ENCODE measurements at places on chromosomes 16 and 17.

DNA sequence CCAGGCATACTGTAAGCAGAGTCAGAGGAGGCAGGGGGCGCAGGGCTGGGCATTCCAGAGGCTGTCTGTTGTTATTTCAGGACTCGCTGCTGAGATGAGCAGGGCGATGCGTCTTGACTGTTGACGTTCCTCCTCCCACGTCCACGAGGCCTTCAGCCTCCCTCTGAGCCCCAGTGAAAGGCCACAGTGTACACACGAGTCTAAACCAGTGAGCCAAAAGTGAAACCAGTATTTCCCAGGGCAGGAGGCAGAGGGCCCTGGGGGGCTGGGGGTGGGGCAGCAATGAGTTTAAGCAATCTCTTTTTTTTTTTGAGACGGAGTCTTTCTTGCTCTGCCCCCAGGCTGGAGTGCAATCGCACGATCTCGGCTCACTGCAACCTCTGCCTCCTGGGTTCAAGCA is 21.5 kb downstream of the SMTNL2 start:
- no peak for DNase-seq

DNA sequence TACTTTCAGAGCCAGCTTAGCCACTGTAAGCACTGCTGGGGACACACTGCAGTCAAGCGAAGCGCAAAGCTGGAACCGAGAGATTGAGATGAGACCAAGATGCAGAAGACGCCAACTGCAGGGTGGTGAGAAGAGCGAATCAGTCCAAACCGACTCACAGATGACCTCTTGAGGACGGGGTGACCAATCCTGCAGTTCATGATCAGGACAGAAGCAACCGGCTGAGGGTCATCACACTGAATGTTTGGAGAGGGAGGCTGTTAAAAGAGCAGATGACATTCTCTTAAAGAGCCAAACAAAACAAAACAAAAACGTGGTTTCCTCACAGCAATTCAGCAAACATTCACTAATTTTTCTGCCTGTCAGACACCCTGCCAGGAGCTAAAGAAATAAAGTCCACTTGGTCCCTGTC is 8.5 kb downstream of the HASPIN start:
- DNase-seq, result no peak

DNA sequence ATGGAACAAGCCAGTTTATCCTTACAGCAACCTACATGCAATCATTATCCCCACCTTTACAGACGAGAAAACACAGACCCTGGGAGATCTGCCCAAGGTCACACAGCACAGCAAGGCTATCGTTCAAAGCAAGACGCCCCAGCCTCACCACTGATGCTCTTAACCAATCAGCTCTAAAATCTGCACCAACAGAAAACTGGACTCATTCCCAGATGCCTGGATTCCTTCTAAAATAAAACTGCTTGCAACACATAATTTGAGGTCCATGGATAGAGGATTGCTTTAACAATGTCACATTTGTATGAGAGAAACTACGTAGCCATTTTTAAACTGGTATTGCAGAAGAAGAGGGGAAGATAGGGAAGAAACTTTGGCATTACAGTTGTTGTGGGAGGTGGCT is 6.8 kb downstream of the COTL1 start:
- DNase-seq, result no peak

DNA sequence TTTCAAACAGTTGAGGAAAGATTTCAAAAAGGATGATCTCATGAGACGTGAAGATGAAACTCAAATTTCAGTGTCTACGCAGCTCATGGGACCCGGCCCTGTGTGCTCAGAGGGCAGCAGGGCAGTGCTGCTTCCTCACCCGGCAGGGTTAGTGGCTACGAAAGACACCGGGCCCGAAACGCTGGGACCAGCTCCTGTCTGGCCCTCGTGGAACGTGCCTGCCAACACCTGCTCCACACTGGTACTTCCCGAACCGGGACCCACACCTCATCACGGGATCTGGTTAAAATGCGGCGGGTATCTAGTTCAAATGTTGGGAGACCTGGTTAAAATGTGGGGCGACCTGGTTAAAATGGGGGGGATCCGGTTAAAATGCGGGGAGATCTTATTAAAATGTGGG is 18.7 kb downstream of the DNASE1 start:
- DNase-seq, result no peak

GRCh38 chr16:12769525-12769924 is 34.2 kb downstream of the CPPED1 start:
- no peak for DNase-seq
